ENCODE measurements at places on chromosomes 1 and 21.

GRCh38 chr1:227068883-227069282, 128.8 kb downstream of the COQ8A start:
- no peak for DNase-seq

- DNase-seq, result peak; percentile 93
Measured at GRCh38 chr1:33346927-33347649, 26.2 kb upstream of the A3GALT2 start.

- no peak for DNase-seq
Measured at GRCh38 chr1:33321178-33321577, 280 bp upstream of the A3GALT2 start.

DNA sequence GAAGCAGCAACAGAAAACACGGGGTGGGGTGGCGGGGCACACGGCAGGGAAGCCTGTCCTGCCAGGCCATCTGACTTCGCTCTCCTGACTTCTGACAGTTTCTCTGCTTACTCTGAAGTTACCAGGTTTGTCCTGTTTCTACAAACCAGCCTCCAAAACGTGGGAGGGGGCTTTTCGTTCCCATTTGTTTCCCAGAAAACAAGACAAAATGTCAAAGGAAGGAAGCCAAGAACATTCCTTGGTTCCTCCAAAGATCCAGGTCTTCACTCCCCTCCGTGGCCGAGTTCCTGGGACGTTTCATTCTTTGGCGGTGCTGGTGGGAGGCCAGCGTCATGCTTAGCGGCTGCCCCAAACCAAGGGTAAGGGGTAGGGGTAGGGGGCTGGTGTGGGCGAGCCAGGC, 49.6 kb downstream of the MEGF6 start:
- DNase-seq, result no peak

- DNase-seq, result no peak
Measured at GRCh38 chr1:89179343-89179742, 3.5 kb upstream of the GBP7 start.

- DNase-seq, result no peak
Measured at GRCh38 chr1:110049801-110050601, 15.6 kb downstream of the STRIP1 start.

GRCh38 chr21:41717573-41718330, 49.1 kb downstream of the RIPK4 start:
- DNase-seq, result no peak

DNA sequence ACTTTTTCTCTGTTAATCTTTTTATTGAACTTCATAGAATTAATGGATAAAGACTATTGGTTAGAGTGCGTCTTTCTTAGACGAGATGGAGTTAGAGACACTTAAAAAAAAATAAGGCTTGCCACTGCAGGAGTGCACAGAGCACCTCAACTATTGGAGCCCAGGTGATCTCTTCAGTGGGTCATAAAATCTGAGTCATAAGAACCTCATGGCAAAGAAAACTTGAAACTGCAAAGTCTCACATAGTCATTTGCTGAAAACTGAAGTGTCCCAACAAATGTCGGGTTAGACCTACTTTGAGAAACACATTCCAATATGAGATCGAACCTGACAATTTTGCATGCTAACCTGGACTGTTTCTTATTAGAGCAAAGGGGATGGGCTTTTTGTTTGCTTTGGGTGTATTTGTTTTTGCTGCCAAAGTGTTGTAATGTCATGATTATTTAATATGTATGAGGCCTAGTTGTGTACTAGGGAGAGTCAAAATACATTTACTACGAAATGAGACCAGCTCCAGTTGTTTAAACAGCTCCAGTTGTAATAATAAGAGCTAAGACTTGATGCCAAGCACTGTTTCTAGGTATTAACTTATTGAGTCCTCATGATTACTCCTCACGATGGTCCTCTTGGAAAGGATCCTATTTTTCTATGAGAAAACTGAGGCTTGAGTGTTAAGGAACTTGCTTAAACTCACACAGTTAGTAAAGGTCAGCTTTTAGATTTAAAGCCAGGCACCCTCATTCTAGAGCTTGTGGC, 65.1 kb downstream of the DDR2 start:
- no peak for DNase-seq

GRCh38 chr1:37410815-37411214, 63.6 kb upstream of the ZC3H12A start:
- DNase-seq, result no peak

- no peak for DNase-seq
Measured at GRCh38 chr1:94094469-94095111, 26.4 kb downstream of the ABCA4 start.

DNA sequence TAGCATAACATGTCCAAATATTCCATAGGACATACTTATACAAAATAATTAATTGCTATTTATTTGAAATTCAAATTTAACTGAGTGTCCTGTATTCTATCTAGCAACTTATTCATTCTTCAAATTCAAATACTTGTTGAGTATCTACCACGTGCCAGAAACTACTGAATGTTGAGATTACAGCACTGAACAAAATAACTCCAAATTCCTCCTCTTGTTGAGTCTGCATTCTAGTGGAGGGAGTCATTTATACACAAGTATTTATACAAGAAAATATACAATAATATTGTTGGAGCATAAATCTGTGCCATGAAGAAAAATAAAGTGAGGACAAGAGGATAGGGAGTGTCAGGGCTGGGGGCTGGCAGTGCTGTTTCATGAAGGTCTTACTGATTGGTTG, 43.7 kb upstream of the CDC42BPA start:
- DNase-seq, result no peak

DNA sequence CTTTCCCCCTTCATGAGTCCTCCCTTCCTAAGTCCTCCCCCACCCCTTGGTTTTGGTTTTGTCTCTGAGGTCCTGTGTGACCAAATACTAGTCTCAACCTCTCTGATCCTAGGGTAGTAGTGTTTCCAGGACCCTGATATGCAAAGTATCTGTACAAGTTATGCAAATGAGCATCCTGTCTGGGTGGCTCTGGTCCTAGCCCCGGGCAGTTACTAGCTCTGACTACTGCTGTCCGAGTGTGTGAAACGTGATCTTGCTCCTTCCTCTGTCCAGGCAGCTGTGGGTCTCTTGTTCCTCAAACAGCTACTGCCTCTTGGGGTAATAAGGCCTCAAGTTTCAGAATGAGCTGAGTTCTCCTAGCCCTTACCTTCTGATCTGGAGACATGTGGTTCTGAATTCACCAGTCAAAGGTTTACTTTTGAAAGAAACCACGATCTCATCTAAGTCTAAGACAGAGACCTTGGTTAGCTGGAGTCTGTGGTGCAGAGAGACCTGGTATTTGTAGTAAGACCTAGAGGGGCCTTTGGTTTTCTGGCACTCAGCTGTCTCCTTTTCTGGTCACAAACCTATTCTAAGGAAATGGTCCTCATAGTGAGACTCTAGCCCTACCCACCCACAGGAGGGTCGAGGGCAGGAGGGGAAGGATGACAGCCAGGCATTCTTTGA, 31.0 kb upstream of the IL19 start:
- no peak for DNase-seq

DNA sequence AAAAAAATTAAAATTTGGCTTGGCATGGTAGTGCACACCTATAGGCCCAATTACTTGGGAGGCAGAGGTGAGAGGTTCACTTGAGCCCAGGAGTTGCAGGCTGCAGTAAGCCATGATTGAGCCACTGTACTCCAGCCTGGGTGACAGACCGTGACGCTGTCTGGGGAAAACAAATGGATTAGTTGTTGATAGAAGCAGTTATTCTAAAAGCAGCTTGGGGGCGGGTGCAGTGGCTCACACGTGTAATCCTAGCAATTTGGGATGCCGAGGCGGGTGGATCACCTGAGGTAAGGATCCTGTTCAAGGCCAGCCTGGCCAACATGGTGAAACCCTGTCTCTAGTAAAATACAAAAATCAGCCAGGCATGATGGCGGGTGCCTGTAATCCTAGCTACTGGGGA, 40.3 kb downstream of the KIF1B start:
- no peak for DNase-seq

DNA sequence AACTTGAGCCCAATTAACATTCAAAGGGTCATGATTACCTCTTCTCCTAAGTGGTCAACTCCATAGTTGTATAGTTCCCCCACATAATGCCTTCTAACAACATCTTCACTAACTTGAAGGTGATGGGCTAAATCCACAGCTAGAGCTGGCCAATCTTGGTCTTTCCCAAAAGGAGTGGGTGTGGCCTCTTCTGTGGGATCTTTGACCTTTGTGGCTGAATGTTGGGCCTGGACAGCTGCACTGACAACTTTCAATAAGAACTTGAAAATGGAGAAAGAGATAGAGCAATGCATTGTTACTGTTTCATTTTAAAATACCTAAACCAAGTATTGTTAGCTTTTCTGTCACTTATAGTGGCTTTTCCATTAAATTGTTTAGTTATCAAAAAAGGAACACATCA, 59.2 kb downstream of the IARS2 start:
- DNase-seq, result no peak

GRCh38 chr21:44881198-44881872, 7.8 kb upstream of the PTTG1IP start:
- DNase-seq, result no peak

DNA sequence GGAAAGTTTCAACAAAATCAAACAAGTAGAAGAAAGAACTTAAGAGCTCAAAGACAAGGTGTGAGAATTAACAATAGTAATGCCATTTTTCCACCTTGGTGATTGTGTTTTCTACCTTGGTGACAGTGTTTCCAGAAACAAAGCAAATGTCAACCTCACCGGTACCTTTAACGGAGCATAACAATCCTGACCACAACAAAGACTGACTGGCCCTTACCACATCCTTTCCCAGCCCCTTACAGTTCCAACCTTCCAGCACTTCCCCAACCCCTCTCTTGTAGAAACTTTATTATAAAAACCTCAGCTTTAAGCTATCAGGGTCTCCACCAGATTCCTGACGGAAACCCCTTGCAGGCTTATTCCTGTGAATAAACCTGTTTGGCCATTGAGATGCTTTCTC, 16.7 kb downstream of the STYXL2 start:
- DNase-seq, result no peak

GRCh38 chr21:32329331-32329730, 30.7 kb downstream of the MRAP start:
- no peak for DNase-seq

- peak; percentile 48 for DNase-seq
Measured at GRCh38 chr1:200488375-200489165, 78.7 kb upstream of the ZNF281 start.

DNA sequence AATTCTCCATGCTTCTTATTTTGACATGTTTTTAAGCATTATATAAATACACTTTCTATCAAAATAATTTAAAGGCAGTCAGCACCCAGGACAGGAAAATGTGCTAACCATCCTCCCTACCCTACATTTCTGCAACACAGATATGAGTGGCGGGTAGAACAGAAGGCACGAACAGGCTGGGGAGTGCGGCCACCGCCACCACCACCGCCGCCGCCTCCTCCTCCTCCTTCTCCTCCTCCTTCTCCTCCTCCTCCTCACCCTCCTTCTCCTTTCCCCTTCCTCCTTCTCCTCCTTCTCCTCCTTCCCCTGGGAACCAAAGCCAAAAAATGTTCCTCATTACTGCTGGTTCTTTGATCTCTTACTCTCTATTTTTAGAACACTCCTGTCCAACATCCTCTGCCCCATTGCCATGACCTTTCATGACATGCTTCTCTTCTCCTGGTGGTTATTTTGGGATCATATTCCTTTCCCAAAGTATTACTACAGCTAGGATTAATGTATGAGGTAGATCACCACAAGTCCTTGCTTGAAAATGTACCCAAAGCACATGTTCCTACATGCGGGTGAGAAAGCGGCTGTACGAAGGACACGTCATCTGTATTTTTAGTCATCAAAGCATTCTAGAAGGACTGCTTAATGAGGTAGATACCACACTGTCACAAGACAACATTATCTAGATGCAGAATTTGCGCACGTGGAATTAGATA, 24.5 kb upstream of the CCN1 start:
- no peak for DNase-seq

GRCh38 chr1:202076050-202076511, 46.6 kb upstream of the GPR37L1 start:
- DNase-seq, result no peak

DNA sequence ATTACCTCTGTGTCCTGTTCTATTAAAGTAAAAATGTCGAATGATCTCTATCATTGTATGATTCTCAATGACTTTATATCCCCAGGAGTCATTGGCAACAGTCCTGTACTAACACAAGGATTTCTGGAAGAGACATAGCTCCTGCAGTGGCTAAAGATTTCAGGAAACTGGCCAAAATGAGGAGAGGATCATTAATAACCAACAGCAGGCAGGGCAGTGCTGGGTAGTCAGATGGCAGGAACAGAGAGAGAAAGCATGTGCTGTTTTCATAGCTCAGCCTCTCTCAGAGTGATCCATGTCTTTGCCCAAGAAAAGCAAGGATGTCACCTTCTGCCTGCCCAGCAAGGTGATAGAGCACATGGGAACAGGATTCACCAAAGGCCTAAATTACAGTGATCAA, 604.7 kb upstream of the PLXNA2 start:
- no peak for DNase-seq

GRCh38 chr1:15736892-15737261, 819 bp downstream of the SLC25A34 start:
- no peak for DNase-seq

DNA sequence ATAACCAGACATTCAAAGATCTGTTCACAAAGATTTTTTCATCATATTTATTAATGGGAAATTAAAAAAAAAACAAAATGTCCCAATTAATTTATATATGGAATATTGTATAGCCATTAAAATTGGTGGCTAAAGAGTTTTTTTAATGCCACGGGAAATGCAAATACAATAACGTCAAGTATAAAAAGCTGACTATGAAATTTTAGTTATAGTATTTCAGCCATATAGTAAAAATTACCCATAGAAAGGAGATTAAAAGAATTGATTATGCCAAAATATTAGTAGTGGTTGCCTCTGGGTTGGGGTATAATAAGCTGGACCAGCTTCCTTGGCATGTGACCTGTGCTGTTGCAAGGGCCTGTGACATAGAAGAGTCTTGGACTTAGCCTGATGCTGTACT, 78.8 kb downstream of the KCTD3 start:
- no peak for DNase-seq

DNA sequence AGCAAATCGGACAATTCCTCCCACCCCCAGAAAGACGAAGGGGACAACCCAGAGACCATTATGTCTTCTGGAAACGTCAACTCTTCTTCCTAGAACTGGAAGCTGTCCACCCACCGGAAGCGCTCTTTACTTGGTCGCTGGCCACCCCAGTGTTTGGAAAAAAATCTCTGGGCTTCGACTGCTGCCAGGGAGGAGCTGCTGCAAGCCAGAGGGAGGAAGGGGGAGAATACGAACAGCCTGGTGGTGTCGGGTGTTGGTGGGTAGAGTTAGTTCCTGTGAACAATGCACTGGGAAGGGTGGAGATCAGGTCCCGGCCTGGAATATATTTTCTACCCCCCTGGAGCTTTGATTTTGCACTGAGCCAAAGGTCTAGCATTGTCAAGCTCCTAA, 3.2 kb downstream of the S1PR1 start:
- DNase-seq, result no peak
